AML-193 (cell line): ENCODE measurements at places on chromosomes 5 and 9.

DNA sequence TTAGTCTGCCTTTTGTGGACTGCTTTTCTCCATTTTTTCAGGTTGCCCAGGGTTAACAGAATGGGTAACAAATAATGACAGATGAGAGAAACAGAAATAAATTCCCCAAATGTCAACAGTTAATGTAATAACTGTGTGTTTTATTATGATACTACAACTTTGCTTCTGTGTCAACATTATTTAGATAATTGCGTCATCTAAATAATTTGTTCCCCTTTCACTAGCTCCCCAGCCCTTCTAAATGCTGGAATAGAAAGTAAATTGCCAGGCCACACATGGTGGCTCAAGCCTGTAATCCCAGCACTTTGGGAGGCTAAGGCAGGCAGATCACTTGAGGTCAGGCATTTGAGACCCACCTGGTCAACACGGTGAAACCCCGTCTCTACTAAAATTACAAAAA is 53.5 kb downstream of the RNF38 start:
- DNase-seq: no peak

GRCh38 chr5:65066387-65067146 is 297.8 kb downstream of the CWC27 start:
- no peak for DNase-seq

DNA sequence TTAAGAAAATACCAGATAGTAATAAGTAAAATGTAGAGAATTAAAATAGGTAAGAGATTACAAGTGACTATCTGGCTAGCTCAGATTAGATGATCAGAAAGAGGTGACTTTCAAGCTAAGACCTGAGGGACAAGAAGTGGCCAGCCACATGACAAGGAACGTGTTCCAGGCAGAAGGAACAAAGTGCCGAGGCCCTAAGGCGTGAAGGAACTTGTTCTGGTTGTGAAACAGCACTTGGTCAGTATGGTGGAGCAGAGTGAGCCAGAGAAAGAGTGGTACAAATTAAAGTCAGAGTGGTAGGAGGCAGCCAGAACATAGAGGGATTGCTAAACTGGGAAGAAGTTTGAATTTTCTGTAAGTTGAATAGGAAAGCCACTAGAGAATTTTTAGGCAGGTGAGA is 73.6 kb downstream of the ADRB2 start:
- DNase-seq: no peak

GRCh38 chr5:115838885-115839518 is 2.4 kb downstream of the ATG12 start:
- DNase-seq: peak; percentile 77

DNA sequence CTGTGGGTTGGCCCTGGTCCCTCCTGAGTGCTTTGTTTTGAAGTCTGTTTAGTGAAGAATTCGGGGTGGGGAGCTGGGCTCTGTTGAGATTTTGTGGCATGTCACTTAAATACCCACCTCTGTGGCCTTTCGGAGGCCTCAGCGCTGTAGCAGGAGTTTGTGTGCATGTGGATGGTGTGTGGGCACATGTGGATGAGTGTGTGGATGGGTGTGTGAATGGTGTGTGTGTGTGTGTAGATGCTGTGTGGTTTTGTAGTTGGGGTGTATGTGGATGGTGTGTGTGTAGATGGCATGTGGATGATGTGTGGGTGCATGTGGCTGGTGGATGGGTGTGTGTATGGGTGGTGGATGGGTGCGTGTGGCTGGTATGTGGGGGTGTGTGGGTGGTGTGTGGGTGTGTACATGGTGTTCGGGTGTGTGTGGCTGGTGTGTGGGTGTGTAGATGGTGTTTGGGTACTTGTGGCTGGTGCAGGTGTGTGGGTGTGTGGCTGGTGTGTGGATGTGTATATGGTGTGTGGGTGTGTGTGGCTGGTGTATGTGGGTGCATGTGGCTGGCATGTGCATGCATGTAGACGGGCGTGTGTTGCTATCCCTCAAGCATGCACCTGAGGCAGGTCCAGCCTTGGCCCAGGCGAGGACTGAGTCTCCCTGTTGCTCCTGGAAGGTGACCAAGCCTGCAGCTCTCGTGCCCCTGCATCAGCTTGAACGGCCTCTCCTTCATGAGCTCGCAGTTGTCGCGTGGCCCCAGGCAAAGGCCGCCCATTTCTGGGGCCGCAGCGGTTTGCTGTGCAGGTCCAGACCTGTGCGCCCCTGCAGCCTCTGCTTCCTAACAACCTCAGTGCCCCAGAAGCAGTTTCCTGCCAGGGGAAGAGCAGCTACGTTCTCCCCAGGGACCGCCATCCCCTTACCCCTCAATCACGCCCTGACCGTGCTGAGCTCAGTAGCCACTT is 54.0 kb upstream of the FCN2 start:
- no peak for DNase-seq
